ENCODE measurements at places on chromosomes 5 and 9.

DNA sequence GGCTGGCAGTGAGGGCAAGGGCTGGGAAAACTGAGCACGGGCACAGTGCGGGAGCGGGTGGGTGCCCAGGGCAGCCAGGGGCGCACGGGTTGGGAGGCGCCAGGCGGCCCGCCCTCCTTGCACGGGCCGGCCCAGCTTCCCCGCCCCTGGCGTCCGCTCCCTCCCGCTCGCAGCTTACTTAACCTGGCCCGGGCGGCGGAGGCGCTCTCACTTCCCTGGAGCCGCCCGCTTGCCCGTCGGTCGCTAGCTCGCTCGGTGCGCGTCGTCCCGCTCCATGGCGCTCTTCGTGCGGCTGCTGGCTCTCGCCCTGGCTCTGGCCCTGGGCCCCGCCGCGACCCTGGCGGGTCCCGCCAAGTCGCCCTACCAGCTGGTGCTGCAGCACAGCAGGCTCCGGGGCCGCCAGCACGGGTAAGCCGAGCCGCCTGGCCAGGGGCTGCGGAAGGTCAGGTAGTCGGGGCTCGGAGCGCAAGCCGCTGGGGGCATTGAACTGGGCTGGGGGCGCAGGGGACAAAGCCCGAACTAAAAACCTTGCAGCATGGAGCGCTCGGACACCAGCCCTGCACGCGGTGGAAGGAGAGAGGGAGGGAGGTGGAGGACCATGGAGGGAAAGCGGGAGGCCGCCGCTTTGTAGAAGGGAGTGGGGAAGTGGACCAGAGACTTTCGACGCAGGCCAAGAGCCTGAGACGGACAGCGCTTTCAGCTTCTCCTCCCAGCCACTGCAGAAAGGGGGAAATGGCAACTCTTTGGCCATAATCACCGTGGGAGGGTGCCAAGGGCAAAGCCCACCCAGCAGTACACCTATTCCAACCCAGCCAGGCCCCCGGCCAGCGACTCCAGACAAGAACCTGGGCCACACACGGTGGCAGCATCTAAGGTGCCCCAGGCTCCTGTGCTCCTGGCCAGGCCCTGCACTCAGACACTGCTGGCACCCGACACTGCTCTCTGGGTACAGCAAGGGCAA lies at the start of gene TGFBI:
Gene TGFBI (plus strand): TSS at position 207 of the 961 bp plus-strand sequence. CDS start 68 bp downstream, at position 275.
- no peak for DNase-seq

DNA sequence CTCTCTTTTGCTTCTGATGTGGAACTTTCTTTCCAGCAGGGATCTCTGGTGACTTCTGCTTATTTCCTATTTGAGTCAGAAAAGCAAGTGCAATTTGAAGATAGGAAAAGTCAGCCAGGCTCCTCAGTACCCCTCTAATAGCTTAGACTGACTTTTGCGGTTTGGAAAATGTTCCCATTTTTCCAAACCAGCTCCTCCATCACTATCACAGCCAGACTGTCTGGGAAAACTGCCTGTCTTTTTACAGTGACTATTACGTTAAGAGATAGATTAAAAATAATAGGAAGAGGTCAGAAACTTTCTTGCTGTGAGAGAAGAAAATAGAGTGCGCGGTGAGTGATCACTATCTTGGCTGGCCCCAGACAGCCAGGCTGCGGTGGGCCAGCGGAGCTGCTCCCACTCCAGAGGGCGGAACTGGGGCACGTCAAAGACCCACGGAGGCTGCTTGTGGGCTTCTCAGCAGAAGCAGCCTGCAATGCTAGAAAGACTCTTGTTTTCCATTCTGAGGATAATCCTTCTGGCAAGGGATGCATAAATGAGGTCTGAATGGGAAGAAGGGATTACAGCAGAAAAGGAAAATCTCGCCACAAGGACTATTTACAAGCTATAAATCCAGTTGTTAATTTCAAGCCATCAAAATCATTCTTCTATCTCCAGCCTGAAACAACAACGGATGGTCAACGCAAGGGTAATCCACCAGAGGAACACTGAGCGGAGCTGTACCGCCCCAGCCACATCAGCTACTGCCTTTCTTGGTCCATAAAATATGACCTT lies 151.0 kb upstream of the MSX2 start:
- no peak for DNase-seq

- DNase-seq: no peak
These were observed 32.3 kb downstream of the ACOT12 start for GRCh38 chr5:81361600-81361999.

DNA sequence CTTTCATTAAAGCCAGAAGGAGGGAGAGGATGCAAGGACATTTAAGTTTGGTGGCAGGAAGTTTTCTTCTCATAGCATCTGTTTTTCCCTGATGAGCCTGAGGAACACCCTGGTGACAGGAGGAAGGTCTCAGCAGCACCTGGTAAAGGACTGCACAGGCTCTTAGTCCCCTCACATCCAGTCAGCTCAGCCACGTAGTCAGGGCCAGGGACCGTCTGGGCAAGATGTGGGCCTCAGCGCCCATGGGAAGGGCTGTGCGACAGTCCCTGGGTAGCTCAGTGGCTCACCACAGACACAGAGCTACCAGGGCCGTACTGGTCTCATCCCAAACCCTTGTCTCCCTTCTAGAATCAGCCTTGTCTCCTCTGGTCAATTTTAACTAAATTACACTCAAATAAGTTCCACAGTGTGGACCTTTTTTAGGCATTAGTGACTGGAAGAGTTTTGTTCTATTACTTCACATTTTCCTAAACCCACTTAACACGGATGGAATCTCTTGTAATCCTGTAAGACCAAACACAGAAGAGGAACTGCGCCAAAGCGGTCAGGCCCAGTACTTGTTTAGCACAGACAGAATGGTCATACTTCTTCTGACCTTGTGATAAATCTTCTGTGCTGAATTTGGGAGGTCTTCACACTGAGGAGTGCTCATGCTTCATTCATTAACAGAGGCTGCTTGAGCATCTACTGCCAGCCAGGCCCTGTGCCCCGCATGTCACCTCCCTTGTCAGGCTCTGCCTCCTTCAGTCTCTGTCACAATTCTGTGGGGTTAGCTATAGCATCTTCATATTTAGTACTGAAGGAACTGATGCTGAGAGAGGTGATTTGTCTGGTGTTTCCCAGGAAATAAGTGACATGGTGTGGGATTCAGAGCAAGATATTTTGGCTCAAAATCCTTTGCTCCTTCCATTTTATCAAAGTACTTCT lies 91.4 kb downstream of the ANGPTL2 start:
- no peak for DNase-seq

- no peak for DNase-seq
These were observed 91.7 kb downstream of the MACROH2A1 start for GRCh38 chr5:135307143-135307903.

GRCh38 chr9:88889386-88889785 lies 101.9 kb upstream of the S1PR3 start:
- no peak for DNase-seq

DNA sequence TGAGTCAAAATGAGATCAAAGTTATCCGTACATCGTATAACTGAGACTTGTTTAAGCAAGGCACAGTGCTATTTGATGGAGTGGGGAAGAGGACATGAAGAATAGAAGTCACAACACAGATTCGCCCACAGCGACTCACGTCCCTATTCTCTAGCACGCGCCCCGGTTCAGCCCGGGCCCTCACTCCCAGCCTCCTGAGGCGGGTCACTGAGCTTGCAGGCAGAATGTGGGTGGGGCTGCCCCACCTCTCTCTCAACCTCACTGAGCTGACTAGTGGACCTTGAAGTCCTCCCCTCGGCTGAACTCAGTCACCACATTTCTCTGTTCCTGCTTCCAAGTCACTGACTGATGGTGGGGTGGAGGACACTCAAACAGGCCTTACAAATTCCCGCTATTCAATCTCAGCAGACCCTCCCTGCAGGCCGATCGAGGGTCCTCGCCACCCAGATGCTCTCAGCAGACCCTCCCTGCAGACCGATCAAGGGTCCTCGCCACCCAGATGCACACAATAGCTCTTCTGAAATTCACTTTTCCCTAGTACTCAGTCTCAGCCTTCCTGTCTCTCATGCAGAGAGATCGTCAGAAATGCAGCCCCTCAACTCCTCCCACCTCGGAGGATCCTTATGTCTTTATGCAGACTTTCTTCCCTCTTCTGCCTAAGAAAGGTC lies 12.9 kb downstream of the GLDC start:
- DNase-seq: no peak

DNA sequence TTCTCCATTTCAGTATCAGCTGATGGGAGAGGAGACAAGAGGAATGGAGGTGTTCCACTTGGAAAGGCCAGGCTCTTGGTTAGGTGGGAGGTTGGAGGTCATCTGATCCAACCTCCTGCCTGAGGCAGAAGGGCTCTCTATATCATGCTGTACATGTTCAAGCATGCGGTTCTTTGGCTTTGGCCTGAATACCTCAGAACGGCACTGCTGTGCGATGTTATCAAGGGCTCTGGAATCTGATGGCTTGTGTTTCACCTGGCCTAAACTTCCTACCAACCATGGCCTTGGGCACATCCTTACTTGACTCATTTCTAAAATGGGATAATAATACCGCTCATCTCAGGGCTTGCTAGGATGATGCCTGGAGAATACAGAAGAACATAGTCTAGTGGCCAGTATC lies 90.1 kb upstream of the FAM169A start:
- no peak for DNase-seq

DNA sequence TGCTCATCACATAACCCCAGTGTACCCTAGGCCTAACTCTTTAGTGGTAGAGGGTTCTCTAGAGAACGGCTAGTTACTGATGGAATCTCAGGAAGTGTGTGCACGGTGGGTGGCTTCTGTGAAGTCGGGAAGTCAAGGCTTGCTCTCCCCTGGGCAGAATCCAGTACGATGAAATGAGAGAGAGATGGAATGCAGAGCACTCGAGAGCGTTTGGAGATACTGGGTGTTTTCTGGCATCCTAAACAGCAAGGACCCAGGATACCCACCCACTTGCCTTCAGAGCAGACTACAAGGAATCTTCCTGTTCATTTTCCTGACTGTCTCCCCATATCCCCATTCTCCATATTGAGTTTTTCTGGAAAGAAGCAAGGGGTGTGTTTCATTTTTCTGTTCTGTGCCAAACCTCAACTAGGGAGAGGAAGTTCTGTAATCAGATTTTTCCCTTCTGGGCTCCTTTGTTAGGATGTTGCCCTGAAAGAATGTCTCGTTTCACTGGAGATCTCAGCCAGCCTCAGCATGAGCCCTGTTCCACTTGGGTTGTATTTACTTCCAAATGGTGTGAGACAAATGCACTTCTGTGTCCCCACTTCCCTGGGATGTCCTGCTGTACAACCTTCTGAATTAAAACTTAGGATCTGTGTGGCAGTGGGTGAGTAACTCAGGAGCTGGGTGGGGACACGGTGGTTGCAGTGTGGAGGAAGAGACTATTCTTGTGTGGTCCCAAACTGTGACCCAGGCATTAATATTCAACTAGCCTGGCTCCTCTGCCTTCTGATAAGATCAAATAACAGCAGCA lies 108.9 kb upstream of the SPRY4 start:
- no peak for DNase-seq

DNA sequence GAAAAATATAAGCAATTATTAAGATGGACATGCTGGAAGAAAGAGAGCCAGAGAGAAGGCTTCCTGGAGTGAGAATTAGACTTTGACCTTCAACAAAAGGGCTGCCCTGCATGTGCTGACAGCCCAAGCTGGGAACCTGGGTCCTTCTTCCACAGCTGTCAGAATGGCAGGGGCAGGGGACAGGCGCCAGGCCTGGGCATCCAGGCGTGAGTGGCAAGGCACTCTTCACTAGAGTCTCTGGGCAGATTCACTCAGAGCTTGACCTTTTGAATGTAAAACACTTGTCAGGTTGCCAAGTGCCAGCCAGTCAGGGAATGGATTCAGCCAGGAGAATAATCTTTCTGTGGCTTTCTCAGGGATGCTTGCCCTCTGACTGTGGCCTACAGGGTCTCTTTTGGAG lies 119.1 kb upstream of the CLINT1 start:
- DNase-seq: no peak

- no peak for DNase-seq
These were observed 482.1 kb upstream of the ZNF608 start for GRCh38 chr5:125228363-125229070.

GRCh38 chr5:56019306-56020272 lies 24.8 kb upstream of the IL6ST start:
- no peak for DNase-seq

GRCh38 chr9:108383796-108384195 lies 472.0 kb downstream of the ACTL7B start:
- DNase-seq: no peak

DNA sequence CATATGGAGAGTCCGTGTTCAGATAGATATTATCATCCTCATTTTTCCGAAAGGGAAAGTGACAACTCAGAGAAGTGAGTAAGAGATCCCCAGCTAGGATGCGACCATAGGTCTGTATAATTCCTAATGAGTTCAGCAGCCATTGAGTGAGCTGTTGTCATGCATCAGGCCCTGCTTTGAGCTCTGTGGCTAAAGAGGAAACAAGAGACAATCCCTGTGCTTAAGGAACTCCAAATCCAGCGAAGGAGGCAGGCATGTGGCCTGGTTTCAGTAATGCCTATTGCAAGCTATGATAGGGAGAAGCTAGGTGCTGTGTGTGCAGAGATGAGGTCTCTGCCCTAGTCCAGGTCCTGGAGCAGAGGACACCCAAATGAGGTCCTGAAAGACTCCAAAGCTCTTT lies 192.8 kb downstream of the ACTL7B start:
- DNase-seq: no peak

DNA sequence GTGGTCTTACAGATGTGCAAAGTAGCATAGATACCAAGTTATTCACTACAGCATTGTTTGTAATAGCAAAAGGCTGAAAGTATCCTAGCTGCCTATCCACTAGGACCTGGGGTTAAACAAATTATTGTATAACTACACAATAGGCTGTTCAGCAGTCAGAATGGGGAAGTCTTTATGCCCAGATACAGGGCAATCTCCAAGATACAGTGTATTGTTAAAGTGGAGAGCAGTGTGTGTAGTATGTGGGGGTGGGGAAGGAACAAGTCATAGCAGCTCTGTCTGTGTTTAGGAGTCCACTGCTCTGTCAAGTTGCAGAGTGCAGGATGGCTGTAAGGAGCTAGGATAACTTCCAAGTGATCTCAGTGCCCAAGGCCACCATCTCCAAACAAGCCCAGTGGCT lies 5.5 kb downstream of the PCYOX1L start:
- DNase-seq: no peak

- no peak for DNase-seq
These were observed 17.4 kb downstream of the SH3PXD2B start for GRCh38 chr5:172436879-172437369.

GRCh38 chr5:40939753-40940152 lies 30.5 kb downstream of the C7 start:
- no peak for DNase-seq

DNA sequence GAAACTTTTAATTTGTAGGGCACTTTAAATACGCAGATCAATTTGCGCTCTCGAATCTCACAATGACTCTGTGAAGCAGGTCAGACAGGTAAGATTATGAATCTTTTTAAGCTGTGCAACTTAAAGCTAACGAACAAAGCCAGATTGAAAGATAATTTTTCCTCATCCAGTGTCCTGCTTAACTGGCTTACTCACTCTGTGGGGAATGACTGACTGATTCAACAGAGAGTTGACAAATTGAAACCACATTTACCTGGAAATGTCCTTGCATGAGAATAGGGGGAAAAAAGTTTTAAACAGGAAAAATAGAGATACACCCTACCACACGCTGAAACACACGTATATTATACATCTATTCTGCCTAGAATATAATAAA lies 187.9 kb downstream of the MAN2A1 start:
- DNase-seq: no peak
